Fibroblast of pulmonary artery (primary cell): ENCODE measurements at places on chromosomes 12 and 14.
A peak's percentile ranks its signal among the peaks of the same experiment; 100 is the strongest.

- DNase-seq = no peak
Measured at GRCh38 chr12:114693532-114693931, 9.6 kb upstream of the TBX3 start.

DNA sequence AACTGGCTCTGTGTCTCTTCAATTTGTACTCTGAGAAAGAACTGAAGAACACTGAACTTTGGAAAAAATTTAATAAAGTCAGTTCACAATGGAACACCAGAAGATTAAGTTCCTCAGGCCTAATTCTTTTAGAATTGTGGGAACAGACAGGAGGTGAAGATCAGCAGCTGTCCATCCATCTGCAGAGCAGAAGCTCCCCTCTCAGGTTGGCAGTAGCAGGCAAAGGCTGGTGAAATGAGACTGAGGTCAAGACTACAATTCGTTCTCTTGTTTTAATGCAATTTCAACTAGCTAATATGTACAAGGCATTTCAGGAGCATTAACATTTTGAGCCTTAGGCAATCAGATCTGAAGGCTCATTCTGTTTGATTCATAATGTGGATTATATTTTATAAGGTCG is 10.3 kb upstream of the TRHDE start:
- DNase-seq = no peak

- peak; percentile 59 for DNase-seq
Measured at GRCh38 chr14:93984987-93985410, 8.6 kb upstream of the ASB2 start.

- no peak for DNase-seq
Measured at GRCh38 chr12:129887101-129887500, 16.7 kb downstream of the TMEM132D start.

DNA sequence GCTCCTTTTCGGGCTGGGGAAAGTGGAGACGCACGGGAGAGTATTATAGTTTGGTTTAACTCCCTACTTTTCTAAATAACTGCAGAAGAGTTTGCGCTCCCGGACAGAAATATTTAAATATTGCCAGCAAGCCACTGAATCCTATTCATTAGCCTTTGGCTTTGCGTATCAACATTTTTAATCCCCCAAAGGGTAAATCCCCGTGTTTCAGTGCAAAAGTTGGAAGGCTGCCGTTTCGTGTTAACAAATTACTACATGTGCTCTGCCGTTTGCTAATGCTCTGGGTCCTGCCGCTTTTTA is 372 bp upstream of the DPF3 start:
- no peak for DNase-seq

DNA sequence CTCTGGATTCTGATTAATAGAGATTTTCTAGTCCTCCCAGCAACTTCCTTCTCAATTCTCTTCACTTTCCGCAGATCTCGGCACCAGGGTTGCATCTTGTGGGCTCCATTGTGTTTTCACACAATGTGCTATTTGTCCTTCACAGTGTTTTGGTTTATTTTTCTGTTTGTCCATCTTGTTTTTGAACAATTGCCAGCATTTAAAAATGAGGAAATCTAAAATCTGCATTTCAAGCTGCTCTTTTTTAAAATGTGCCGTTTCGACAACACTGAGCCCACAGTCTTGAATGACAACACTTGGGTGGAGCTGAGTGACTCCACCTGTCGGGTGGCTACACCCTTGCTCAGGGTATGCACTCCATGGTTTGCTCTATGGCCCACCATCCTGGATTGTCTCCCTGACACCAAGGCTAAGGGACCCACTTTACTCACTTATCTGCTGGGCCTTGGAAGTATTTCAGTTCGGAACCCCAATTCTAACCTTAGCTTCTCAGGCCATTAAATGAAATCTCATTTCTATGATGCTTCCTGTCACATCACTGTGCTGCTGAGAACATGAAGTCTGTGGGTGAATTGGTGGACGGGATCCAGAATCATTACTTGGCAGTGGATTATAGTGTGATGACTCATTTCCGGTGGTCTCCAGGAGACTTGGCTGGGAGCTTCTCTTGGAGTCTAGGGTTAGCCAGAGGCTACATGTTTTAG is 3.4 kb upstream of the MYRFL start:
- DNase-seq = peak; percentile 88

DNA sequence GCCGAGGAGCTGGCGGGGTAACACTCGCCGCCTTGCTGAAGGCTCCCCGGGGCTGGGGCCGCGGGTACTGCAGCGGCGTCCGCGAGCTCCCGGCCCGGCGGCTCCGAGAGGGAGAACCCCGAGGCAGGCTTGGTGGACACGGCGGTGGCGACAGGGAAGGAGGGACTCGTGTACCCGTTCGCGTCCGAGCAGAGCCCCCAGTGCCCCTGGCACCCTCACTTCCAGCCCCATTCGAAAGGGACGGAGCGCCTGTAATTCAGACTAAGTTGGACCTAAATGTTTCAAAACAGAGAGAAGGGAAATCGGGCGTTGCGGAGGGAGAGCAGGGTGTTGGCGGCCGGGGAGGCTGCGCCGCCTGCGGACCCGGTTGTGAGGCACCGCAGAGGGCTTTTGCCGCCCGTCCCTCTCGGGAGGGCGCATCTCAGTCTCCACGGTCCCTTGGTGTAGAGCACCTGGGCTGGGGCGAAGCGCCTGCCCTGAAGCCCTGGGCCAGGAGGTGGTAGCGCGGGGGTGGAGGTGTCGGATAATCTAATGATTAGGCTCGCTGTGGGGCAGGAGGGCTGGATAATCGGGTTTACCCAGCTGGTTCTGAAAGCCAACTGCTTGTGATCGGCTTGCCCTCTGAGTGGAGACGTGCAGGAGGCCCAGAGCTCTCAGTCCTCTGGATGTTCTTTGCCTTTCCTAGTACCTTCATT is 771 bp downstream of the DAAM1 start:
- DNase-seq = peak; percentile 24

- DNase-seq = no peak
Measured at GRCh38 chr12:31406345-31406744, 80.4 kb upstream of the SINHCAF start.

DNA sequence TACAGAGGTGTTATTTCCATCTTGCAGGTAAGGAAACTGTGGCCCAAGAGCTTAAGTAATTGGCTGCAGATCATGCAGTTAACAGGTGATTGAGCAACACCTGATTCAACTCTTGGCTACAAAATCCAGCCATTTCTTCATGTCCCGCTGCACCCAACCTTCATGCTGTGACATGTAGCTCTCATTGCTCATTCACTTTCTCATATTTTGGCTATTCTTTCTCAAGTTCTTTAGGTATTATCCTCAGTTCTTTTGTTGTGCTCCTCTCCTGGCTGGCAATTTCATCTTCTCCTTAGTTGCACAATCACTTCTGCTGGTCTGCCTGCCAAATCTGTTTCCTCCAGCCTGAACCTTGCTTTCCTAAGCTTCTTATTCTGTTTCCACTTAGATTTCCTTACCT is 300.8 kb downstream of the SSPN start:
- peak; percentile 46 for DNase-seq

DNA sequence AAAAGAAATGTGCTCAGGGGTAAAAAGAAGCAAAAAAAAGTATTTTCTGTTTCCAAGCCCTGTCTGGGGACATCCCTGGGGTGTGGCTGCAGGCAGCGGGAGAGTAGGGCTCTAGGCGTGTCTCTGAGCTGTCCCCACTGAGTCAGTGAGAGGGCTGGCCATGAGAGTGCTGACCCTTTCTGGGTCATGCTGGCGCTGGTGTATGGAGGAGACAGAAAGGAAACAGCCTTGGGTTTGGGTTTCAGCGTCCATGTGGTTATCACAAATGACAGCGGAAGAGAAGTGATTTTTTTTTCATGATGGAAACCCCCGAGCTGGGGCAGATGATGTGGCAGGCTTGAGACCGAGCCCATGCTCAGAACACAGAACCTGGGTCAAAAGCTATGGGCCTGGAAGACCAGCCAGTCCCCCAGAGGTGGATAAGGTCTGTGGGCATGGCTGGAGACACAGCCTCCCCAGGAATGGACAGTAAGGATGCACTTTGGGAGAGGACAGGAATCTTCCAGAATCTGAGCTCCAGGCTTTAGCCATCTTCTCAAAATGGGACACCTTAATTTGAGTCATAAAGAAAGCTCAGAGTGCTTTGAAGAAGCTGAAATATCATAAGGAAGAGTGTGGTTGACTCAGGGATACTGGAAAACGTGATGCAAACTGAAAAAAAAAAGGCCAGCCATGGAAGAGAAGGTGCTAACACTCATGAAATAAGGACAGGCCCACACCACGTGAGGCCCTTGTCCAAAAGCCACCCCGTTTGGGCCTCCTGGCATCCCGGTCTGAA is 36.2 kb downstream of the SYNE3 start:
- peak; percentile 26 for DNase-seq

DNA sequence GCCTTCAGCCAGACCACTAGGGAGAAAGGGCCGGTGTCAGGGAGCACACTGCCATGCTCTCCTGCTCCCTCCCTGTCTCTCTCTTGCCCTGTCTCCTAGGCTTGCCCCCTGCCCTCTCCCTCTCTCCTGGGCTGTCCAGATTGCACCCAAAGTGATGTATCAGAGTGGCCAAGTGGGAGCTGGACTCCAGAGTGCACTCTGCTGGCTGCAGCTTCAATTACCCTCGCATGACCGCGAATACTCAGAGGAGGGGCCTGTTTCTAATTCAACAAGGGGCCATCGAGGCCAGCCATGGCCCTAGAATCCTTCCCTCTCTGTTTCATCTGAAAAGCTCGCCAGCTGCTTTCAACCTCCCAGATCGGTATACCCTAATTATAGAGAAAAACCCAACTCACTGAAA is 206.4 kb upstream of the FKBP4 start:
- DNase-seq = no peak

DNA sequence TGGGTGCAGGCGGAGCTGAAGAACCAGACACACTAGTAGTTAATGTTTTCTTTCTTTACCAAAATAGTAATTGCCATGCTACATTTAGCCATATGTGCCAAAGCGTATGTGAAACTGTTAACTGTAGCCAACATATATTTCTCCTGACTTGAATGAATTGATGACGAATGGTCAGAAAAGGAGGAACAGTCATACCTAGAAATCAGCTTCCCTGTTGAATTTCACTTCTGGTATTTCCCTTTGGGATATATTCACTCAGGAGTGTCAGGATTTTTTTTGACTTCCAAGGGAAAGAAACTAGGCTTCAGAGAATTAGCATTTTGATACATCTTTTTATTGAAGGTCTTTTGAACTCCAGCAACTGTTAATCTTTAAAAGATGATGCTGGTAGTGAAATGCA is 87.0 kb downstream of the ERC1 start:
- DNase-seq = no peak

DNA sequence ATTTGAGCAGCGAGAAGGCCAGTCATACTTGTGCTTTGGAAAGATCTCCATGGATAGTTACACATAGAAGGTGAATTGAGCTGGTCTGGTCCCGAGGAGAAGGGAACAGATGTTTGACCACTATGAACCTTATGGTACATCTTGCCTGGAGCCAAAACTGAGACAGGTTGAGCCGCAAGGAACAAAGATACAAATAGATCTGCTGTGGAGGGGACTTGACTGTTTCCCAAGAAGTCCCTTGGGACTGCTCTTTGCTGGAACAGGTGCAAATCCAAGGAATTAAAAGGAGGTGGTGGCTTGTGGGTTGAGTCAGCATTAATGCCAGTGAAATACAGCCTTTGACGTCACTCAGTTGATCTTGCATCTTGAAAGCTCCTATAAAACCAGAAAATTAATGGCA is 68.8 kb upstream of the PRIMA1 start:
- no peak for DNase-seq

- no peak for DNase-seq
Measured at GRCh38 chr14:61177279-61178225, 103.6 kb downstream of the TMEM30B start.

- no peak for DNase-seq
Measured at GRCh38 chr12:77572371-77572770, 258.3 kb upstream of the NAV3 start.

DNA sequence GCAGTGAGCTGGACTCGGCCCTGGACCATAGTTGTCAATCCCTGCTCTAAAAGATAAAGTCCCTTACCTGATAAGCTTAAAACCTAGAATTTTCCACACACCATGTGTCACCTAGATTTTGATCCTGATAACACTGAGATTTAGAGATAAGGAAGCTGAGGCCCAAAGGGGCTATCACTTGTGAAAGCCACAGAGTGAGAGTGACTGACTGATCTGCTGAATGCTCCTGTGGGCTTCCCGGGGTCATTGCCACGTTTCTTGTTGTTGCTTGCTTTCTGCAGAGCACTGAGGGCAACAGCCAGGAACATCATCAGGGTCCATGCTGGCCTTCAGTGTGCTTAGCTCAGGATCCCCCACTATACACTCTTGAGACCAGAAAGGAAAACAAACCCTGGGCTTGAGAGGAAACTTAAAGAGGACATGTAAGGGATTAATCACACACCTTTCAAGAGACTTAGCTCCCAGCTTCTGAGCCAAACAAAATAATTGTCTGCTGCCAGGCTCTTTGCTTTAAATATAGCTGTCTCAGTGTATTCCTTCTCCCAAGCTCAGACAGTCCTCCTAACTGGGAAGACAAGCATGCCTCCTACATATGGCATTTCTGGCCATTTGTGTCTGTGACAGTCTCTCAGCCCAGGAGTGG is 82.6 kb upstream of the ARHGAP5 start:
- DNase-seq = no peak

GRCh38 chr14:104794631-104794992 is 936 bp downstream of the AKT1 start:
- no peak for DNase-seq

GRCh38 chr12:109831365-109831764 is 1.8 kb downstream of the TRPV4 start:
- DNase-seq = no peak
